ENCODE measurements at places on chromosomes 16 and 17.

GRCh38 chr16:54577651-54578128 is 291.1 kb upstream of the IRX3 start:
- no peak for DNase-seq

DNA sequence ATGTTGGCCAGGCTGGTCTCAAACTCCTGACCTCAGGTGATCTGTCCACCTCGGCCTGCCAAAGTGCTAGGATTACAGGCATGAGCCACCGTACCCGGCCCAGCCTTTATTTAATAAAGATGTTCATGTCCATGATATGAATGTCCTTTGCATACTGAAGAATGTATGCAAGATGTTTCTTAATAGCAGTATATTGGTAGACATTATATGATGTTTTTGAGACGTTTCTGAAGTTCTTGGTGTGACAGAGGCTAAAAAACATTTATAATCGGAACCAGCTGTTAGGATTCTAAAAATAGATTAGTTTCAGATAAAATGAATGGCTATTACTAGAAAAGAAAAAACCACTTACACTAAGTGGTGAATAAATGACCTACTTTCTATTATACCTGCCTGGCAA is 11.8 kb downstream of the PDZD9 start:
- no peak for DNase-seq

DNA sequence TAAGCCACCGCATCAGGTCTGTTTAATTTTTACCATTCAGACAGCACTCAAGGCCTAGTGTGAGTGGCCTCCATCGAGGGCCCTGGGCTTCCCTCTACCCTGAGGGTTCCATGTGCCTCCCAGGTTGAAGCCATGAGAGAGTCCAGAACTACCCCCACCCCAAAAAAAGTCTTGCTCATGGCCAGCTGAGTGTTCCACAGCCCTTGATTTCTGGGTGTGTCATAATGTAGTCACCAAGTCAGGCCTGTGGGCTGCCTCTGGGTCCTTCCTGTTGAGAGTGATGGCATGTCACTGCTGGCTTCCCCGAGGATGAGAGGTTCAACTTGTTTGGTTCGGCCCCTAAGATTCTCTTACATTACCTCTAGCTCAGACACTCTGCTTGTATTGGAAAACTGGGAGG is 100.6 kb downstream of the PITPNC1 start:
- peak; percentile 48 for DNase-seq

GRCh38 chr17:57861790-57862693 is 12.2 kb upstream of the MRPS23 start:
- no peak for DNase-seq

DNA sequence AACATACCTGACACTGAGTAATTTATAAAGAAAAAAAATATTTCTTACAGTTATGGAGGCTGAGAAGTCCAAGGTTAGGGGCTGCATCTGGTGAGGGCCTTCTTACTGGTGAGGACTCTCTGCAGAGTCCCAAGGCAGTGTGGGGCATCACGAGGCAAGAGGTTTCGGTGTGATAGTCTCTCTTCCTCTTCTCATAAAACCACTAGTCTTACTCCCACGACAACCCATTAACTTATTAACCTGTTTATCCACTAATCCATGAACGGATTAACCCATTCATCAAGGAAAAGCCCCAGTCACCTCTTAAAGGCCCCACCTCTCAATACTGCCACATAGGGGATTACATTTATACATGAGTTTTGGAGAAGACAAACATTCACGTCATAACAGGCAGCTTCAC is 20.1 kb downstream of the CIITA start:
- no peak for DNase-seq

- DNase-seq, result no peak
Observed at GRCh38 chr17:43928609-43929008, 13.7 kb downstream of the PPY start.
